Activated naive CD4-positive, alpha-beta T cell treated with anti-CD3 and anti-CD28 coated beads, Interleukin-2, amount 50 U/mL, for 72 hours (primary cell): ENCODE measurements at places on chromosomes 2 and 18.

DNA sequence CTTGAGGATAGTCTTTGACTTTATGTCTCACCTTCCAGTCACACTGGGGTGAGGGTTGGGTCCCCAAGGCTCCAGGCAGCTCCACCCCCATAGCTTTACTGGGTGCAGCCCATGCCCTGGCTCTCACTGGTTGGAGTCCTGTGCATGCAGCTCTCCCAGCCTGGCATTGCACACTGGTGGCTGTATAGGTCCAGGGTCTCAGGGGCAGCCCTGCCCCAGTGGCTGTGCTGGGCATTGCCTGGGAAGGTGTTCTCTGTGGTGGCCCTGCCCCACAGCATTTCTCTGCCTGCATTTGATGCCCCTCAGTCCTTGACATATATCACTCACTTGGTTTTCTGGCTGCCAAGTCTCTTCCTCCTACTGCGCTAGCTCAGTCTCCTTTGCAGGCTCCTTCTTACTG lies 21.2 kb downstream of the MPHOSPH10 start:
- DNase-seq = no peak

DNA sequence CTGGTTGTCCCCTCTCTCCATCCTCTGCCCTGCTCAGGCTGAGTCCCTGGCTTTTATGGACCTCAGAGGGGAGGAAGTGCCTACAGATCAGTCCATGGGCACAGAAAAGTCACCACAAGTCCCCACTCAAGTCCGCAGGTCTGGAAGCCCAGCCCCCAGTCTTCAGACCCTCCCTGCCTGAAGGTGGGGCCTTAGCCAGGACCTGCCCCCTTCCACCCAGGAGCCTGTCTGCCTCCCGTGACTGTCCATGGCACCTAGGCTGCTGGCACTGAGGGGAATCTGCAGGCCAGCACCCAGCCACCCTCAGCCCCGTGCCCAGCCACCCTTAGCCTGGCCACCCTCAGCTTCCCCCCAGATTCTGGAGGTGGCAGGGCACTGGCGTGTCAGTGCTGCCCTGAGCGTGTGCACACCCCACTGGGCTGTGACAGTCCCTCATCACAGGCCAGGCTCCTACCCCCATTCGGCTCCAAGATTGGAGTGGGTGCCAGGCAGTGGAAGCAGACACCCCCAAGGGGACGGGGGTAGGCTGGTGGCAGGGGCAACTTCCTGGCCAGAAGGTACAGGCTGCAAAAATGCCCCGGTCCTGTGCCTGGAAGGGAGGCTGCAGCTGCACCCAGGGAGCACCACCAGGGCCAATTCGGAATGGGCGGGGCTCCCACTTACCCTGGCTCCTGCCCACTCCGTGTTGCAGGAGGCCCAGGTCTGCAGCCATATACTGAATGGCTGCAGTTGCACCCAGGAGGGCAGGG lies 154.7 kb upstream of the RMP24 start:
- no peak for DNase-seq

DNA sequence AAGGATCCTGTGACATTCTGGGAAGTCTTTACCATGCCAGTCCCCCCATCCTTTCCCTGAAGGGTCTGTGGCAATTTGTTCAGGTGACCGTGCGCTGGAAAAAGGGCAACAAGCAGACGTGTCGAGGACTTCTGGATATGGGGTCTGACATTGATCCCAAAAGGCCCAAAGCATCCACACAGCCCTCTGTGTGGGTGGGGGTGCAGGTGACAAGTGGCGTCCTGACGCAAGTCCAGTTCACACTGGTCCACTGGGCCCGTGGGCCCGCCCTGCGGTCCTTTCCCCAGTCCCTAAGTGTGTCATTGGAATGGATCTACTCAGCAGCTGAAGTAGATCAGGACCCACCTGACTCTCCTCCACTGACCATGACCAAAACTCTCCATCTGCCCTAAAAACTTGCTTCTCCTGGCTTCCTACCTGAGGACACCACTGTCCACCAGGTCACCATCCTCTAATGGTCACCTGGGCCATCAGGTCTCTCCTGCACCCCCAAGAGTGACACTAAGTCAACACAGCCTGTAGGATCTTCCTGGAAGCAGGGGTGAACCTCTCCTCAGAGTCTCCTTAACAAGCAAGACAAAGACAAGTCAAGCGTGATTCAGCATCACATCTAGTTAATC lies 85.6 kb upstream of the SLC66A3 start:
- no peak for DNase-seq

GRCh38 chr2:269356-270030 lies 4.7 kb downstream of the ACP1 start:
- DNase-seq = no peak

DNA sequence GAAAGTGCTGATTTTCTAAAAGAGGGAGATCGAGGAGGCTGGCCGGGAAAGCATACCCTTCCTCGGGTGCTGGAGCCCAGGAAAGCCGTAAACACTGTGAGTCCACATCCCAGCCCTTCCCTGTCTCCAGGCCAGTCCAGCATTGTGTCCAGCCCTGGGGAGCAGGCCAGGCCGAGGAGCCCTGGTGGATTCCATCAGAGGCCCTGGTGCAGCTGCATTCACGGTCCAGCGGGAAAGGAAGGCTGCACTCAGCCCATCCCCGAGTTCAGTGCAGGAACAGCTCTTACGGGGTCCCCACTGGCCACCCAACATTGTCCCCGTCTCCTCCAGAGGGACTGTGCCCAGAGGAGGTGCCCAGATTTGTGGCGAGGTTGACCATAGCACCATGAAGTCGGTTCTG lies 218.6 kb downstream of the KLHL29 start:
- DNase-seq = no peak

- no peak for DNase-seq
These were observed 46.1 kb downstream of the EDAR start for GRCh38 chr2:108942888-108943287.
